Cardiac muscle cell (in vitro differentiated cells and primary cell): ENCODE measurements at places on chromosomes 3 and 15.

GRCh38 chr3:198027799-198028390 lies 67.9 kb downstream of the LMLN start:
- DNase-seq, result no peak

DNA sequence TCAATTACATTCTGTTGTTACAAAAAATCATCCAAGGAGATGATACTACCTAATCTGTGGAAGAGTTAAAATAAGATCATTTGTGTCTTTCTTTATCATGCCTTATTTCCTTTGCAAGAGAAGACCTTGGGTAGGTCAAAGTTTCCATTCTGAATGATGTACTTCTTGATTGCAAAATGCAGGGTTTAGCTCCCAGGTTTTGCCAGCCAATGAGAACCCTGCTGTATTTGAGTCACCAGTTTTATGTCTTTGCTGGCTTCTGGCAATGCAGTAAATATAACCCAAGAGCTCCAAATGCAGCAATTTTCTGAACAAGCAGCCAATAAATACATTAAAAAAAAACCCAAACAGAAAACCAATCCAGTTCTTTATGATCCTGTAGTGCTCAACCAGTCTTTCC lies 204.9 kb downstream of the CADPS start:
- DNase-seq, result no peak

DNA sequence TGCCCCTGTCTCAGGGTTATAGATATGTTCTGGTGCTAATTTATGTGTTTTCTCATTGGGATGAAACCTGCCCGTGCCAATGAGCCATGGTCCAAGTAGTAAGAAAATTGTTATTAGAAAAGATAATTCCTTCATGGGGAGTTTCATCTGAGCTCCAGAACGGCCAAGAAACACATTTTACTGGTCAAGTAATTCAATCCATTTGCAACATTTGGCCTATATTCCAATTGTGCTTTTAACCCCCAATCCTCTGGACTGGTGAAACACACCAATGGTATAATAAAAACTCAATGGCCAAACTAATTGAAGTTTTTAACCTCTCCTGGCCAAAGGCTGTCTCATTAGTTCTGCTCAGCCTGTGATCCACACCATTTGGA lies 53.7 kb upstream of the XCR1 start:
- no peak for DNase-seq

- DNase-seq, result peak; percentile 28
These were observed 857 bp downstream of the AEN start for GRCh38 chr15:88621789-88622604.

DNA sequence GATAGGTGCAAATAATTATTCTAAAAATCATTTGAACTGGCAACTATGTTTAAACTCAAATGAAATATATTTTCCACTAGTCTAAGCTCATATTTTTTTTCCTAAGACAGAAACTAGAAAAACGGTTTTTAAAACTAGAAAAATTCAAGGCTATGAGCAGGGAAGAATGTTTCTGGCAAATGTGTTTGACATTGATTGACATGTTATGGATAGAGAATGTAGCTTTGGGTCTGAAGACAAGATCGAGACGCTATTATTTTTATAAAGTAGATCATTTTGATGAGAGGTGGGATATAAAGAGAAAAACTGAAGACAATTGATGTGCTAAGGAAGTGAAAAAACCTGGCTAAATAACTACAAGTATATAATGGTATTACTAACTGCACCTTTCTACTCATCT lies 415.2 kb downstream of the GABRB3 start:
- no peak for DNase-seq

DNA sequence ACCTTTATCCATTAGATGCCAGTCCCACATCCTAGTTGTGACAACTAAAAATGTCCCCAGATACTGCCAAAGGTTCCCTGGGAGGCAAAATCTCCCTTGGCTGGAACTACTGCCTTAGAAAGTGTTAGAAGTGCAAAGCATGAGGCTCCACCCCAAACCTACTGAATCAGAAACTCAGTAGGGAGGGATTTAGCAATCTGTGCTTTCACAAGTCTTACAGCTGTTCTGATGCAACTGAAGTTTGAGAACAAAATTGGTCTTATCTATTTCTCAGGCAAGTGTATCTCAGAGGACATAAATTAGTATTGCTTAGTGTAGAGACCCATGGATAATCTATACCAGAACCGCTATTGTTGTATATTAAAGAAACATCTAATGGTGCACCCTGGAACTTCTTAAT lies 70.2 kb downstream of the CLDN1 start:
- peak; percentile 90 for DNase-seq

DNA sequence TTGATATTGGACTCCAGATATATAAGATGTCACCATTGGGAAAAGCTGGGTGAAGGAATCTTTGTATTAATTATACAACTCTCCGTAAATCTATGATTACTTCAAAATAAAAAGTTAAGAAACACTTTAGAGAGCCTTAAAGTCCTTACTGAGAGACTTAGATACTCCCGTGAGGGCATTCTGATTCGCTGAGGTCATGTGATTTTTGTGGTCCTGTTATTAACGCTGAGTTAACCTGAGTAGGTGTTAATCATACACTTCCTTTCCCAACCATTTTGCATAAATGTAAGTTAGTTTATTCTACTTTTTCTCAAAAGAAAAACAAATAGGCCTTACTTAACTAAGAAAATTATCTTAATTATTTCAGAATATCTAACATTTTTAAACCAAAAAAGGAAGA lies 67.1 kb upstream of the LMOD3 start:
- DNase-seq, result no peak

GRCh38 chr15:34019369-34019990 lies 19.5 kb downstream of the AVEN start:
- DNase-seq, result no peak

DNA sequence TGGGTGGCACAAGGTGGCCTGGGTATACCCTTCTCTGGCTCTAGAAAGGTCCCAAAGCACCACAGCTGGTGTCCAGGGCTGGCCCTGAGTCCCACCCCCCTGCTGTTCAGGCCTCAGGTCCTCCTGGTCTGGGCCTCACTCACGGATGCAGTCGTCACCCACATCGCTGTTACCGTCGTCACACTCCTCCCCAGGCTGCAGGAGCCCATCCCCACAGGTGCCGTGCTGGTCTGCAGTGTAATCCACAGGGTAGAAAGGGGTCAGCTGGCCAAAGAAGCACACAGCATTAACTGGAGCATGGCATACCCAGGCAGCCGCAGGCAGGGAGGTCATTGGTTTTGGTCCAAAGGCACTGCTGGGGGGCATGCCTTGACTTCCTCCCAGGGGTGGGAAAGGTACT lies 28.4 kb downstream of the EAF1 start:
- no peak for DNase-seq

- peak; percentile 0 for DNase-seq
These were observed 44.2 kb downstream of the ETFA start for GRCh38 chr15:76267077-76267476.

GRCh38 chr3:27073912-27074311 lies 295.3 kb downstream of the NEK10 start:
- no peak for DNase-seq

- peak; percentile 79 for DNase-seq
These were observed 426 bp downstream of the KAT2B start for GRCh38 chr3:20040548-20041196.

DNA sequence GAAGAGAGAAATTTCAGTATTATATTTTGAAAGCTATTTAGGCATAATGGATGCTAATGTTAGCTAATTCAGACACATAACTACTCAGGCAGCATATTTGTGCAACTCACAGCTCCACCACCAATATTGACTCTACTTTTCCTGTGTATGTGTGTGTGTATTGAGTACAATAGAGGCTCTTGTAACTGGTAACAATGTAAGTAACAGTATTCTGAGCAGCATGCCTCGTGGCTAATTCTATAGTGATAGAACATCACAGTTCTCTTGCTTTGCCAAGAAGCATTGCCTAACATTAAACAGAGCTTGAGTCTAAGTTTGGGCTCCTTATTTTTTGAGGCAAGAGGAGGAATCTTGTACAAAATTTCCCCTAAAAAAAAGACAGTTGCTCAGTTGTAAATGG lies 98.6 kb upstream of the ARHGEF26 start:
- DNase-seq, result no peak

GRCh38 chr3:56275120-56275519 lies 193.1 kb downstream of the ERC2 start:
- DNase-seq, result no peak

DNA sequence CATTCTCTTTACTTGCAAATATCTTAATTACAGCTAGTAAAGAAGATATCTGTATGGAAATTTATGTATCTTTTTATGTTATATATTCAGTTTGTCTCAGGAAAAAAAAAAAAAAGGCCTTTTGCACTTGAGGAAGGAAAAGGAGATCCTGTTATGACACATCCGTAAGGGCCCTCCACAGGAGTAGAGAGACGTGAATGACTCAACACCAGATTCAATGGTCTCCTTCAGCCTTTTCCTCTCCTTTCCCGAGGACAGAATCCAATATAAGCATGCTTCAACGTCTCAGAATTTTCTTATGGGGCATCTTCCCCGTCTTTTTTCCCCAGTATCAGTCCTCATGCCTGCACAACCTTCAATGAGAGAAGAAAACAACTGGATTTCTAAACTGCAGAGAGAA lies 340.3 kb downstream of the NTRK3 start:
- no peak for DNase-seq

DNA sequence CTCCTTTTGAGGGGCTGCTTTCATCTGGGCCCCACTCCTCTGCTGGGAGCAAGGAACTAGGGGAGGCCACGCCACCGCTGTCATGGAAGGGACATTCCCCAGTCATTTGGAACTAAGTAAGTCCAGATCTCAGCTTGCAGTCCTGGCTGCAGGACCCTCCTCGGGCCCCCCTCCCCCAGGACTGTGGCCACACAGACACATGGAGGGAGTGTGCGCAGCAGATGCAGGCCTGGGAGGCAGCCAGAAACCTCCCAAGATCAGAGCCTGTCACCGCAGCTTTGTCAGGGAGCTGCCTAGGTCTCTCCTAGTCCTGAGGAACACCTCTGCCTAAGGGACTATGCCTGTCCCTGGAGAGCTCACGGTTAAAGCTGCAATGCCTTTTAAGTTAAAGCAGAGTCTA lies 7.3 kb upstream of the SEMA3F start:
- DNase-seq, result no peak

DNA sequence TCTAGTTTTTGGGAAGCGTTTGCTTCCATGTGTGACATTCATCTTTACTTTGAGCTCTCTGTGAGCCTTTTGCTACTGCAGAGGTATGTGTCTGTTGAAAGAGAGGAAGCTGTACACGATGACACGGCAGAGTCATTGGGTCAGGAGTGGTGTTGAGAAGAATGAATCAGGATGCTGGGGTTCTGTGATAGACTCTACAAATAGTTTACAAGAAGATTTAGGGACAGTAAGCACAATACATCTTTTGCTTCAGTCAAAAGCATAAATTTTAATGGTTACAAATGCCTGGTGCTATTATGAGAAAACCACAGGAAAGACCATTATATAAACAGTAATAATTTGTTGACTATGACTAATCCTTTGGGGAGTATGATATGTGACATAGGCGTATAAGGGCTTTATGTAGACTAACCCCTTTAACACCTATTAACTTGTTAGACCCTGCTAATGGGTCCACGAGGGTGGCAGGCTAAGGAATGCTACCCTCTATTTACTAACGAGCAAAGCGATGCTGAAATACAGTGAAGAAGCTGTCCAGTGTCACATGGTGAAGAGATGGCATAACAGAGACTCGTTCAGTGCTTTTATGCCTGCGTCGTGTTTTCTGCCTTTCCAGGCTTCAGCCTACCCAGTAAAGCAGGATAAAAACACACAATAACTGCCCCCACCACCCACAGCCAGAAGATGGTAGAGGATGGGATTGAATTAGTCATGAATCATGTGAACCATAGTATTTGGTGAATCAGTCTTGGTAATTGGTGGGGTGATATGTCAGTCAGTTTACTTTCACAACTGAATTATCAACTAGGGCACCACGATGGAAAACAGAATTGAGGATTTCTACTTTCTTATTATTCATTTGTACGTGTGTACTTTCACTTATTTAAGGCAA lies 118.8 kb downstream of the LPP start:
- DNase-seq, result no peak

DNA sequence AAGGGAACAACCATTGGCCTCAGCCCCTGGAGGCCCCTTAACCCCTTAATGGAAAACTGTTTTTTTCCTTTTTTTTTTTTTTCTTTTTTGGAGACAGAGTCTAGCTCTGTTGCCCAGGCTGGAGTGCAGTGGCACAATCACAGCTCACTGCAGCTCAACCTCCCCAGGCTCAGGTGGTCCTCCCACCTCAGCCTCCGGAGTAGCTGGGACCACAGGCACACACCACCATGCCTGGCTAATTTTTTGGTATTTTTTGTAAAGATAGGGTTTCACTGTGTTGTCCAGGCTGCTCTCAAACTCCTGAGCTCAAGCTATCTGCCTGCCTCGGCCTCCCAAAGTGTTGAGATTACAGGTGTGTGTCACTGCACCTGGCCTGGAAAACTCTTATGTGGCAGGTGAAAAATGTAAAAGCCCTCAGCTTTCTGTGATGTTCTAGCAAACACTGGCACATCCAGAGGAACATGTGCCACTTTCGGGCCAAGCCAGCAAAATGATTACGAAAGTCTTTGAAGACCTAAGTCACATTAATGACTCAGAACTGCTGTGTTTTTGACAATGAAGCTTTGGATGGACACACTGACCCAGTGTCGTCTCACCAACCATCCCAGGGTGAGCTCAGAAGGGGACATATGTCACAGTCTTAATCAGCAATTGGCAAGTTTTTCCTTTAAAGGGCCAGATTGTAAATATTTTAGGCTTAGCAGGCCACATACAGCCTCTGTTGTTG lies 189.3 kb upstream of the TPM1 start:
- no peak for DNase-seq

- no peak for DNase-seq
These were observed 1161.2 kb downstream of the ROBO2 start for GRCh38 chr3:78201091-78201490.

DNA sequence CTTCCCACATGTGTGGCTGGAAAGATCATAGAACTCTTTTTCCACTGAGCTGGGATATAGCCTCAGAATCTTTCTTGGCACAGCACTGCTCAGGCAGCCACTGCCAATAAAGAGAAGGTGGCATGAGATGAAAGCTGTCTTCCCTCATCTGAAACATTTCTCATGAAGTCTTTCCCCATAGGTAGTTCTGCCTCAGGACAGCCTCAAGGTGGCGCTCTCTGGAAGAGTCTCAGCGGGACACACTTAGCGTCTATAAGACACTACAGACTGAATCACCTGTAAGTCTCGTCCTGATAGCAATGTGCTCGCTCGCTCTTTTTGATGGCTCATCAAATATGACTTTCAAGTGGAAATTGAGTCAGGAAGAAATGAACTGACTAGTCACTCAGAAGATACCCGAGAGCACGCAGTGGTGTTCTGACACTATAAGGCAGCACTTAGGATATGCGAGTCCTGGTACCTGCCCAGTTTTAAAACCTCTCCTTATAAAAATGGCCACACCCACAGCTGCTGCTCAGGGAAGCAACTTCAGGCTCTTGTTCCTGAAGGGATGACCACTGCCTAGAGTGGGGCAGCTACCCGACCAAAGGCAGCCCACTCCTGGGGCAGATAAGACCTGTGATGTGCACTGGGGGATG lies 269.5 kb downstream of the SUCLG2 start:
- DNase-seq, result peak; percentile 73
